Neural cell (in vitro differentiated cells): ENCODE measurements at places on chromosomes 1 and 21. TPM values are rescaled to one million over a fixed set of nuclear protein-coding genes. Genes with fewer than 3 reads are reported as not detected.

HSF2BP gene
- polyA plus RNA-seq: 0.54 and 0.89 TPM in 2 replicates

KLF17 gene
- not detected in 2 replicates for polyA plus RNA-seq

CFHR1 gene
- polyA plus RNA-seq: not detected in 2 replicates

EBNA1BP2 gene
- polyA plus RNA-seq: 100 and 102 TPM in 2 replicates

ELF3 gene
- polyA plus RNA-seq: 0.22 and 0.26 TPM in 2 replicates

CPLANE2 gene
- polyA plus RNA-seq: 5.7 and 8.2 TPM in 2 replicates

ELAPOR1 gene
- 16.8 and 18.8 TPM in 2 replicates for polyA plus RNA-seq

TDRD10 gene
- polyA plus RNA-seq: not detected in 2 replicates

TIAM1 gene
- polyA plus RNA-seq: 13.2 and 20.1 TPM in 2 replicates

THEM5 gene
- polyA plus RNA-seq: not detected in 2 replicates
